Left ventricle myocardium inferior (tissue), 1 donor: ENCODE measurements at places on chromosomes 3 and 15. TPM values are rescaled to one million over a fixed set of nuclear protein-coding genes. Genes with fewer than 3 reads are reported as not detected.

OIP5 gene
- 0.19 TPM for total RNA-seq

- peaks cover 22% of the 10 kb centered on the region for H3K4me1 ChIP-seq
- H3K4me3 ChIP-seq: no peak overlapping the region
- no peaks in the 10 kb centered on the region for H3K36me3 ChIP-seq
- no peaks in the 10 kb centered on the region for H3K27me3 ChIP-seq
- peak overlapping the region; percentile 27 for H3K27ac ChIP-seq
- no peak for DNase-seq
These were observed 29.9 kb downstream of the RCN2 start for GRCh38 chr15:76961268-76962011.

DNA sequence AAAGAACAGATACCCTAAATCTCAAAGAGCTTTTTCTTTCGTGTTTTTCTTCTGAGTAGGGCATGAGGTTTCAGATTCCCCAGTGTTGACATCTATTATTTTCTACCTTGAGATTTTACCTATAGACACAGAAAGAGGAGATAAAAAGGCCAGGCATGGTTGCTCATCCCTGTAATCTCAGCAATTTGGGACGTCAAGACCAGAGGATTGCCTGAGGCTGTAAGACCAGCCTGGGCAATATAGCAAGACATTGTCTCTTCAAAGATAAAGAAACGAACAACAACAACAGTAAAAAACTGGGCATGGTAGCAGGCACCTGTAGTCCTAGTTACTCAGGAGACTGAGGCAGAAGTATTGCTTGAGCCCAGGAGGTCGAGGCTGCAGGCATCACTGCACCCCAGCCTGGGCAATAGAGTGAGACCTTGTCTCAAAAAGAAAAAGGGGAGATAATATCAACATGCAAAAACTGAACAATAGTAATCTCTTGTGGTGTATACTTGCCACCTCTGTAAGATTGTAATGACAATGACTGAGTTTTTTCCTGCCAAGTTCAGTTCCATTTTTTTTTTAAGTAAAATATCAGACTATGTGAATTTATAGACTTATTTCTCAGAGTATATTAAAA lies 71.3 kb downstream of the MBNL1 start:
- H3K27ac ChIP-seq: no peak overlapping the region
- peaks cover 76% of the 10 kb centered on the region for H3K4me1 ChIP-seq
- H3K27me3 ChIP-seq: no peaks in the 10 kb centered on the region
- no peak for DNase-seq

- H3K27ac ChIP-seq: no peak overlapping the region
- no peak overlapping the region for H3K4me3 ChIP-seq
- no peaks in the 10 kb centered on the region for H3K4me1 ChIP-seq
- no peaks in the 10 kb centered on the region for H3K36me3 ChIP-seq
- no peaks in the 10 kb centered on the region for H3K27me3 ChIP-seq
These were observed 11.8 kb upstream of the CLN6 start for GRCh38 chr15:68241088-68241935.

- H3K36me3 ChIP-seq: no peaks in the 10 kb centered on the region
- peaks cover 41% of the 10 kb centered on the region for H3K27me3 ChIP-seq
- H3K4me3 ChIP-seq: no peak overlapping the region
- H3K4me1 ChIP-seq: no peaks in the 10 kb centered on the region
These were observed 444.5 kb downstream of the EPHB1 start for GRCh38 chr3:135239615-135239884.
